ENCODE measurements at places on chromosomes 7 and 10. TPM values are rescaled to one million over a fixed set of nuclear protein-coding genes. Genes with fewer than 3 reads are reported as not detected.

DNA sequence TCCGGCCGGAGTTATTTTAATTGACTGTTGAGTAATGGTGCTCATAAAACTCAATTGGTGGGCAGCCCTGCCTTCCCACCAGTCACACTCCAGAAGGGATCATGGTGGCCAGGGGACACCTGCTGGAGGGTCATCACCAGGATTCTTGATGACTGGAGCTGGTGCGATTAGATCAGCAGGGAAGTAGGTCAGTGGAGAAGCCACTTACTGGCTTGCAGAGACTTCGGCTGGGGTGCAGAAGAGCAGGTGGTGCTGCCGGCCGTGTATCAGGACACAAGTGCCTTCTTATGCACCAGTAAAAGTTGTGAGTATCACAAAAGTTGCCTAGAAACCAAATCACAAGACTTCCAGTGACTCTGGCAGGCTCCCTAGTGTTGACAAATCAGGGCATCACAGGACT, 82.6 kb upstream of the CHCHD3 start:
- DNase-seq: no peak

- no peak for DNase-seq
These were observed 117.0 kb upstream of the HABP2 start for GRCh38 chr10:113435881-113436280.

GRCh38 chr10:48670978-48671913, 13.4 kb upstream of the WDFY4 start:
- DNase-seq: no peak

DNA sequence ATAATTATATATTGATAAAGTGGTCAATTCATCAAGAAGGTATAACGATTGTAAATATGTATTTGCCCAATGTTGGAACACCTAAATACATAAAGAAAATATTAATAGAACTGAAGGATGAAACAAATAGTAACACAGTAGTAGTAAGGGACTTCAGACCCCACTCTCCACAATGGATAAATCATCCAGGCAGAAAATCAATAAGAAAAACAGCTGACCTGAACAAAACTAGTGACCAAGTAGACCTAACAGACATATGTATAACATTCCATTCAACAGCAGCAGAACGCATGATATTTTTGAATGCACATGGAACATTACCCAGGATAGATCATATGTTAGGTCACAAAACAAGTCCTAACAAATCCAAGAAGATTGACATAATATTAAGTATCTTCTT, 286.1 kb upstream of the BMPER start:
- DNase-seq: no peak

DNA sequence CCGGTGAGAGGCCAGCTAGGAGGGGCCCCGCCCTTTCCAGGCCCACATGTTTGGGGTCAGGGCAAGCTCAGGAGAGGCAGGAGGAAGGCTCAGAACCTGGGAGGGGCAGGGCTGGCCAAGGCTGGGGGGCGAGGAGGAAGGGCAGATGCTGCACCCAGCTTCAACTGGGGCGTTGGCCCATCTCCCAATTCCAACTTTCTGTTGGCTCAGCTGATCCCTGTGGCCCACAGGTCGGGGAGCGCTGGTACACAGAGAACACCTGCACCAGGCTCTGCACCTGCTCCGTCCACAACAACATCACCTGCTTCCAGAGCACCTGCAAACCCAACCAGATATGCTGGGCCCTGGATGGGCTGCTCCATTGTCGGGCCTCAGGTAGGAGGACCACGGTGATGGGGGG, 40.1 kb downstream of the ZAN start:
- no peak for DNase-seq

DNA sequence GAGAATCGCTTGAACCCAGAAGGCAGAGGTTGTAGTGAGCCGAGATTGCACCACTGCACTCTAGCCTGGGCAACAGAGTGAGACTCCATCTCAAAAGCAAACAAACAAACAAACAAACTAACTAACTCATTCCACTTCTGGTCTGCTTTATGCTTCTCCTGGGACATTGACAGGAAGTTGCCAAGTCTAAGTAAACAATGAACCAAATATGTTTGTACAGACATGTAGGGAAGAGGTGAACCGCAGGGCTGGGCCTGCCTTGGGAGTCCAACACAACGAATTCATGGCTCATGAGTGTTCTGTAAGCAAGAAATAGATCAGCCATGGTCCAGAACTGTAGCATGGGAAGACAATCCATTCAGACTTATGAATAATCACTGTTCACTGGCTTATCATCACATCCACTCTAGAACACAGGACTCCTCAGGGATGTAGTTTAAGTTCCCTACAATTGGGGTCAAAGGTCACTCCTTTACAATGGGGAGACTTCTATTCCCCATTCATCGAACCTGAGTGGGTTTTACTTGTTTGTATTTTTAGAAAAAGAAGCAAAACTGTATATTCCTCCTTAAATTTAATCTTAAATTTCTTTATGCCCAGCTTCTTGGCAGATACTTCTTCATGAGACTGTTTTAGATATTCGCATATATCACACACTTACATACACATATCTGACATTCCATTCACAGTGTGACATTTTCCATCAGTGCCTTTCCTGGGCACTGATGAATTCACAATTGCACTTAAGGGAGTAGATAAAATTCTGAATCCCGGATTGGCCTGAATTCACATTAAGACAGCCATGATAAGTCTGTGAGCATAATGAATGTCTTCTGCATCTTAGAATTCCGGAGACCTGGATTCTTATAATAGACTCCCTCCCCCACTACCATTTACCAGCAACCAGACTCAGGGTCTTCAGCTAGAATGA, 159.1 kb upstream of the EEPD1 start:
- no peak for DNase-seq

DNA sequence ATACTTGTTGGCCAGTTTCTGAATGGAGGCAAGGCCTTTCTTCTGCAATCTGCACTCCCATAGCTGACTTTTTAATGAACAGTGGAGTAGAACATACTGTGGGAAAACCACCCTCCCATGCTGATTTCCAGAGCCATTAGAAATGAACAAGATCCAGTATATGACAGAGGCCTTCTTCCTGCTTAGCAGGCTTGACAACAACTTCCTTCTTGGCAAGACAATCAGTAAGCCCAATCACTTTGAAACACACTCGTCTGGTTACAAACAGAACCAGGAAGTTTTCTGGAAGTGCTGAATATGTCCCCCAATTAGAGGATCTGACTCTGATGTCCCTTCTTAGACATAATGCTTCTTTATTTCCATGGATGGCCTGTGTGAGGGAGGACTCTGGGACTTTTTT, 103.4 kb downstream of the SAMD9 start:
- DNase-seq: no peak

DNA sequence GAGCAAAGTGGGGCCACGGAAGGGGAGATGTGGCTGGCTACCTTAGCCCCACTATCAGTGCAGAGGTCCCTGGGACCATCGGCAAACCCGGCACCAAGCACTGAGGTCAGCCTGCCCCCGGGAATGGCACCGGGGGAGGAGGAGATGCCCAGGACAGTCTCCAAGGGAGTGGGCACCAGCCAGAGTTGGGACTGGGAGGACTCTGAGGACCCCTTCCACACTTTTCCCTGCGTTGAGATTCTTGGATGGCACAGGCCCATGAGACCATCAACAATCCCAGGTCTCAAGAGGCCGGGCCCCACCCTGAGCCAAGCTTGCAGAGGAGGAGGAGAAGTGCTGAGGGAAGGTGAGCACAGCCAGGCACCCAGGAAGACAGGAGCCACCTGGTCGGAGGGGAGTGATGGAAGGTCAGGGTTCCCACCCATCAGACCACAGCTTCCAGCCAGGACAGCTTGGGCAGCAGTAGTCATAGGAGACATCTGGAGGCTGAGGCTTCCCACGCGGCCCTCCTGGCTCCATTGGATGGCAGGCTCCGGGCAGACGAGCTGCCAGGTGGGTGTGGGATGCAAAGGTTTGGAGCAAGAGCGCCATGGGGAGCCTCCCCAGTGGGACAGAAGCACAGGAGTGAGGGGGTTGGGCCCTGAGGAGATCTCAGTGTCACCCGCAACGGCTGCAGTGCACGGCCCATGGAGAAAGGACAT, 2.6 kb upstream of the OPN4 start:
- DNase-seq: no peak

DNA sequence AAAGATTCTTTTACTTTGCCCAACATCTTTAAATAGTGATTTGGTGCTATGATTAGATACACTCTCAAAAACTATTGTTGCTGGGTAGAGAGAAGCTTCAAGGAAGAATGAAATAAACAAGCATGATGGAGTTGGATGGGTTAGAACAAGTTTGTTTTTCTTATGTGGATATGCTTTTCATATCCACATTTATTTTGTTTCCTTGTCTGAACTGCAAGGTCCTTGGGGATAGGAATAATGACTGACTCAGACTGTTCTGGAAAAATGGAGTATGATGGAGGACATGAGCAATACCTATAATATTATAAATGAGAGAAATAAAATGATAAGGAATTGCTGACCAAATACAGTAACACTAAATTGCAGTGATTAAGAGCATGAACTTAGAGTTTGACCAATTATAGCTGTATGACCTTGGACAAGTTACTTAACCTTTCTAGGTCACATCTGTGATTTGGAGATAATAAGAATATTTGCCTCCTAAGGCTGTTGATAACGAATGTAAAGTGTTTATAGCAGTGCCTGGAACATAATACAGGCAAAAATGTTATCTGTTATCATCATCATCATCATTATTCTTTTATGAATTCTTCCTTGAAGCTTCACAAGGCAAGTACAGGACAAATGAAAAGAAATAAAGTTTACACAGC, 847.5 kb downstream of the LRMDA start:
- DNase-seq: no peak

DNA sequence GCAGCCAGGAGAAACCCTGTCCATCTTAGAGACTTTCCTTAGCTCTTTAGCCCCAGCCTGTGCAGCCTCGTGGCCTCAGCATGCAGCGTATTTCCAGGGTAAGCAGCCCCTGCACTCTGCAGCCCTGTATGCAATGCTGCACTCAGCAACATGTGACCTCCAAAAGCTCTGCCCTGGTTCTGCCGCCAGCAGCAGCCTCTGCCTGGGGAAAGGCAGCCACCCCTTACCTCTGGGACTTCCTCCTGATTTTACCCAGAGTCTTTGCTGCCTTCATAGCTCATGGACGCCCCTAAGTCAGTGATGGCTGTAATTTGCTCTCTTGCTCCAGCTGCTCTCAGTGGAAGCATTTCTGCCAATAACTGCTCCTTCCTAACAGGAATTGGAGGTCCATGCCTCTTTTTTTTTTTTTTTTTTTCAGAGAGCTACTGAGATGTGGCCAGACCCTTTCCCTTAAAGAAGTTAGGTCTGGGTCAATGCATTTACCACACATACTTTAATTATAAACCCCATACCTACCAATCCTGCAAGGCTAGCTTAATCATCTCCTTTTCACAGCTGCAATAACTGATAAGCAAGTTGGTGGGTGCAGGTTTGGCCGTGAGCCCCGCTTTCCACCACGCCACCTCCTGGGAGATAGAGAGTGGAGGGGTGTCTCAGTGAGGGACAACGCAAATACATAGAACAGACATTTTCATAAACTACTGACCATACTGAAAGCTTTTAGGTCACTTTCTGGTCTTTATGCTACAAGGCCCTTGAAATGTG, 71.7 kb downstream of the RAMP3 start:
- DNase-seq: no peak

DNA sequence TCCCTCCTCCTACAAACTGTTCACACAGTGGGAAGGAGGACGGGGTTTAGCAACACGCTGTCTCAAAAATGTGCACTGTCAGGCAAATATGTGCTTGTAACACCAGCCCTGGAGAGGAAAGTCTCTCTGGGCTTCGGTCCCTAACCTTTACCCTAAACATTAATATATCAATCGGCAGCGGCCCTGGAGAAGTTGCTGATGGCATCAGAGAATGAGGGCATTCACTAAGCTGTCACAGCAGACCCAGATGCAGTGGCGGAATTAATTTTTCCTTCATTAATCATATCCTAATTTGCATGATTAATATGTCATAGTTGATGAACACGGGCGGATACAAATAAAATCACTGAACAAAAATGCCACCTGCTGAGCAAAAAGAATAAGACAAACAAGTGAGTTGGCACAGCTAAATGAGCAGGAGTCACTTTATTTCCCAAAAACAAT, 45.2 kb upstream of the INSIG1 start:
- DNase-seq: no peak

DNA sequence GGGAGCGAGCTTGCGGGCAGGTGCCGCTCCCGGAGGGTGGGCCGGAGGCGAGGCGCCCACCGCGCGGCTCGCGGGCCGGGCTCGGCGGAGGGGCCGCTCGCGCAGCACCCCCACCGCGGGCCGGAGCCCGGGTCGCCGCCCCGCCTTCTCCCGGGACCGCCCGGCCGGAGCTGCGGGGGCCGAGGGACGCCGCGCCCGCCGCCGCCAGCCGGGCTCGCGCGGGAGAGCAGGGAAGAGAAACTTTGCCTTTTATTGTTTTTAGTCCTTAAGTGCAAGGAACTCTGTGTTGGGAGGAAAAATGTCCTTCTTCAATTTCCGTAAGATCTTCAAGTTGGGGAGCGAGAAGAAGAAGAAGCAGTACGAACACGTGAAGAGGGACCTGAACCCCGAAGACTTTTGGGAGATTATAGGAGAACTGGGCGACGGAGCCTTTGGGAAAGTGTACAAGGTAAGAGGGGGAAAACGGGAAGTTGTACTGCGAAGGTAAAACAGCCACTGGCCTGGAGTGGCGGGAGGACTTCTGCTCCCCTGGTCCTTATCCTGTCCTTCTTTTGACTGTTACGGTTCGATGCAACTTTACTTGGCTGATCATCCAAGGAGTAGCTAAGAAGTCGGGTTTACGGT, 620 bp downstream of the SLK start:
- no peak for DNase-seq

The CDK13 gene
- 25.5 TPM for total RNA-seq

The CYP2C8 gene
- total RNA-seq: not detected

The NRCAM gene
- total RNA-seq: 1.1 TPM

The JAZF1 gene
- total RNA-seq: 5.3 TPM

The IGFBP3 gene
- 62.6 TPM for total RNA-seq

The SPDYE18 gene
- not detected for total RNA-seq

The HOXA3 gene
- total RNA-seq: 5.6 TPM

Measured in psoas muscle (tissue), 8 donors.